SJSA1 (cell line): ENCODE measurements at places on chromosomes 3 and 15.
A peak's percentile ranks its signal among the peaks of the same experiment; 100 is the strongest.

DNA sequence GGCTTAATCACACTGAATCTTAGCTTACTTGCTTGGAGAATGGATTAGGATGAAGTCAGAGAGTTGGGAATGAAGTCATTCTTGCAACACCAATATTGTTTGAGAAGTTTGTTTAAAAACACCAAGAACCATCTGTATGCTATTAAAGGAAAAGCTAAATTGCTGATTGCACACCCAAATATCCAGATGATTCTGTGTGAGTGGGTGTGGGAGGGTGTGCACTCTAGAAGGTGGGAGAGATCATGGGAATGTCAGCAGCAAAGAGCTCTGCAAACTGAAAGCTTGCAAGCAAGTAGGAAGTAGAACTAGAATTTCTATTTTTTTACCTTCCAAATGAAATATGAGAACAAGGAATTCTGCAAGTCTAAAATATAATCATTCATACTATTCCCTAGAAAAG is 364.9 kb downstream of the NR2F2 start:
- no peak for DNase-seq

DNA sequence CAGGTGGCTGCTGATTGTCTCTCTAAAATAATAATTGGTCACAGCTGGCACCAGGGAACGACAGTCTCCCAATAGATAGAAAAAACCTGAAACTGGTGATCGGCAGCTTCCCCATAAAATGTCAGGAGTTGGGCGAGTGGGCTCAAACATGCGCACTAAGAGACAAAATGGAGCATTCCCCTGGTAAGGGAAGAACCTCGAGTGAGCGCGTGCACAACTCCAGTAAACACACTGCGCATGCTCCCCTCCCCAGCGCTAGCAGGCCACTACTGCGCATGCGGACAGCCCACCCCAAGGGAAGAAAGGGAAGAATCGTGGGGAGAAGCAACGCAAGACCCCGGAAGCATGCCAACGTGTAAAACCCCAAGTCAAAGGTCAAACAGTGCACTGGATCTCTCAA is 7.7 kb upstream of the STARD5 start:
- no peak for DNase-seq

DNA sequence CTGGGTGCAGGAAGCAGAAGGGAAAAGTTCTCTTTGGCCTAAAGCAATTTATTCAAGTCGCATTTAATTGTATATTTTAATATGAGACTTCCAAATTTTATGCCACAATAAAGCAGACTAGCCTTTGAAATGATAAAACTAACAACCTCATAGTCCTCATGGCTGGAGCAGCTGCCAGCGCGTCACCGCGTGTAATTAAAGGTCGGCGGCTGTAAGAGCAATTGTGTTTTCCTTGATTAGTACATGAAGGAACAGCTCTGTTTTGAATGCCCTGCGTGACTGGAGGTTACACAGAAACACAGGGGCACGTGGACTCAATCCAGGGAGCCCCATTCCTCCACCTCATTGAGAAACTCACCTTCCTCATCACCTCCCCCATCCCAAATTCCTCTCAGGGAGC is 10.1 kb upstream of the LRRC15 start:
- DNase-seq, result no peak

DNA sequence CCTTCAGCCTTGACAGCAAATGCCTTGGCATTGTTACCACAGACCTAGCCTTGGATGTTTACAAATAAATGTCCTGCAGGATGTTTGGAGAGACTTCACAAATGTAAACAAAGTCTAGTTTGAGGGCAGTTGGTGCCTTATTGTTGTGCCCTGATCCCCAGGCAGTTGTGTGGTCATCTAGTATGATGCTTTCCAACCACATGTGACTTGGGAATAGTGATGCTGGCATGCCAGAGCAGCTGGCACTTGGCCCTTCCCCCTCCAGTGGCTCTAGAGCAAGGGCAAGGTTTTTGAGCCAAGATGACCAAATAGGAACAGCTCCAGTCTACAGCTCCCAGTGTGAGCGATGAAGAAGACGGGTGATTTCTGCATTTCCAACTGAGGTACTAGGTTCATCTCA is 258.2 kb downstream of the ADAMTS17 start:
- DNase-seq, result peak; percentile 13

GRCh38 chr3:43906849-43907507 is 216.2 kb downstream of the ABHD5 start:
- DNase-seq, result no peak

DNA sequence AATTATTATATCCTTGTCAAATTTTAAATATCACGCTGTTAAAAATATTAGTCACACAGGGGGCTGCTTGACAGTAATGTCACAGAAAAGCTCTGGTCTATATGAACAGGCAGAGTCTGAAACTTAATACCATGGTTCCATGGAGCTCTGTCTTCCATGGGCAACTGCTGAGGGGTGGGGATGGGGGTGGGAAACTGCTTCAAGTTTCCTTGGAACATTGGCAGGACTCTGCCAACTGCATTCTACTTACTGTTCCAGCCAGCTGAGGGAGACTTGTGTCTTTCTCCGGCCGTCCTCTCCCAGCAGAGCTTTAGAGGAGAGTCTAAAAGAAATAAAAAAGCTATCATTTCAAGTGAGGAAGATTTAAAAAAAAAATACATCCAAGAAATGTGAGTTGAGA is 348.7 kb downstream of the ZIC1 start:
- no peak for DNase-seq

DNA sequence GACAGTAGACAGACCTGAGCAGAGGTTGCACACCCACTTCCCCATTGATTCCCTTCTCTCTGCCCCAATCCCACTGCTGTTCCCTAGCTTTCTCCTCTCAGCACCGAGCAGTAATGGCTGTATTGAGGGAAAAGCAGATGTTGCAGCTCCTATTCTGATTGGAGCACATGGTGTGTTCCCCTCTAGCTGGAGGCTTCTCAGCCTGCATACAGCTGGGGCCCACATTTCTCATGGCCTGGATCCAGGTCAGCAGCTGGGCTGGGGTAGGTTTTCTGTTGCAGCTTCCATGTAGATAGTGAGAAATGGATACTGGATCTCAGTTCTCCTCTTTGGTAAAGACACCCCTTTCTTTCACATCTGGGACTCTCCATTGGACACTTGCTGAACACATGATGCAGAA is 50.1 kb downstream of the RYR3 start:
- no peak for DNase-seq

GRCh38 chr3:159824333-159824732 is 164.3 kb upstream of the IL12A start:
- DNase-seq, result peak; percentile 62

DNA sequence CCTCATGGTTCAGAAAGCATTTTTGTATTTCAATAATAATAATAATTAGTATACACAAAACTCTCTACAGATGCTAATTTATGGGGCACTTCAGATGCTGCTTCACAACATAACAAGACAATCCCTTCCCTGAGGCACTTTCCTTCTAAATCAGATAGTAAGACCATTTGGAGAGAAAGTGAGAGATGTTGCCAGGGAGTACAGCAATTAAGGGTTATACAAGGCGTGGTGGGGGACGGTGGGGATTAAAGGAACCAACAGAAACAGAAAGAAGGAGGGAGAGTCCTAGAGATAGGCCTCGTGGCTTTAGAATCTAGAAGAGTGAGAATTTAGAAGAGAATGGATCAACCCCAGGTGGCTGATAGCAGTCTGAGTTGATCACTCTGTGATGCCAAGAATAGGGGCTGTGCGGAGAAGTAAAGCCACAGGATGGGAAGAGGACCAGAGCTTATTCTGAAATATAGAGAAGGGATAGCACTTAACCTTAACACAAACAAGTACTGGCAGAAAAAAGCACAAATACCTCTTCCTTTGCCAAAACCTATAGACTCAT is 76.9 kb downstream of the ETFA start:
- no peak for DNase-seq

GRCh38 chr3:133058831-133059230 is 20.6 kb downstream of the TMEM108 start:
- no peak for DNase-seq

DNA sequence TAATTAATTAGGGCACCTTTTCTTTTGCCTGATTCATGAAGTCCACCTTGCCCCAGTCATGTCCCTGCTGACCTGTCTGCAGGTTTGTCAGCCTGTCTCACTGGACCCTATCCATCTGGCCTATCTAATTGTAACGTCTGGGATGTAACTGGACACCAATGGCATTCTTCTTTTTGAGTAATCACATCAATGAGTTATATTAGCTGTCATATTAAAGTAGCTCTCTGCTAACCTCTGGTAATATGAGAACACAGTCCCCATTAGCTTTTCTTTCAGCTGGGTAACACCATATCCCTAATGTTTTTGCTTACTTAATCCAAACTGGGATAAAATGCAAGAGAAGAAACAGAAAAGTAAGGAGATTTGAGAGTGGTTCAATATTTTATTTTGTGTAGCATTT is 166.2 kb upstream of the VEPH1 start:
- no peak for DNase-seq

GRCh38 chr3:184976-185375 is 11.6 kb upstream of the CHL1 start:
- DNase-seq, result no peak

DNA sequence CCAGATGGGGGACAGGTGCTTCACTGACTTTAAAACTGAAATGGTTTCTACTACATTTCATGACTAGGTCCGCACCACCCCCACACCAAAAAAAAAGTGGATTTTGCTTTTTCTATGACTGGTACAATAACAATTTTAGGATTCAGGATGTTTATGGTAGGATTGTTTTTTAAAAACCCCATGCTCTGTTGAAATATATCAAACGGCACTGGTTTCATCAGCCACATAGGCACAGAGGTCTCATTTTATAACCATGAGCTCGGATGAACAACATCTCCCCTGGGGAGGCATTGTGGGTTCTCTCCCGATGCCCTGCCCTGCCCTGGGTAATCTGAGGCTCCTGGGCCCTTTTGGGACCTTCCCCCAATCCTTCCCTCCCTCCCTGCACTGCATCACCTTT is 202.7 kb upstream of the KBTBD8 start:
- DNase-seq, result no peak

- DNase-seq, result no peak
These were observed 72.9 kb downstream of the CLASP2 start for GRCh38 chr3:33645060-33645647.

- no peak for DNase-seq
These were observed 51.7 kb downstream of the TAFA4 start for GRCh38 chr3:68880632-68881031.

DNA sequence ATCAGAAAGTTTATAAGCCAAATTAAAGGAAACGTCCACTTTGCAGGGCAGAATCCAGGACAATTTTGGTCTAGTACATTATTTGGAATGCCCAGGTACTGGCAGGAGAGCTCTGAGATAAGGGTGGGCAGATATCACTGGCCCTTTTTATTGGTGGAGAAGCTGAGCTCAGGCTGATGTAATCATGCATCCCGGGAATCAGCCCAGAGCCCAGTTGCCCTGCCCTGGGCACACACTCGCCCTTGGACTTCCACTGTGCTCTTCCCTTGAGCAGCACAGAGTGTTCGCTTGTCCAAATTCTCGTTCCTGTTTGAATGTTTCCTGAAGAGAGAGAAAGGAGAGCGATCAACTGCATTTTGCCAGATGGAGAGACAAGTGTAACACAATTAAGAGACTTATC is 3.7 kb downstream of the AQP9 start:
- no peak for DNase-seq

DNA sequence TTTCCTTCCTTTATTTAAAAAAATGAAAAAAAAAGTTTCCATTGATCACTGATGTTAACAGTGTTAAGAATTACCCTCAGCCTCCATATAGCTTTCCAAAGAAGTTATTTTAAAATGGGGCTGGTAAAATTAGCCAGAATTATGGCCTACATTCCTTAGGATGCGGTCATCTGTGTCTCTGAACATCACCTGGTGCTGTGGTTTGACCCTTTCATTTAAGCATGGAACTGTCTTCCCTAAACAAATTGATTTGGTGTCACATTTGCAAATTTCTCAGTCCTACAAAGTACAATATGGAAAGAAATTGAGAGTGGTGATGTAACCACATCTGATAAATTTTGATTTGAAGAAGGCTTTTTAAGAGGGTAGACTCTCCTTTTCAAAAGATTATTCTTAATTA is 40.3 kb upstream of the ZPLD1 start:
- no peak for DNase-seq

- DNase-seq, result no peak
These were observed 12.8 kb upstream of the MTMR10 start for GRCh38 chr15:31004220-31004733.

DNA sequence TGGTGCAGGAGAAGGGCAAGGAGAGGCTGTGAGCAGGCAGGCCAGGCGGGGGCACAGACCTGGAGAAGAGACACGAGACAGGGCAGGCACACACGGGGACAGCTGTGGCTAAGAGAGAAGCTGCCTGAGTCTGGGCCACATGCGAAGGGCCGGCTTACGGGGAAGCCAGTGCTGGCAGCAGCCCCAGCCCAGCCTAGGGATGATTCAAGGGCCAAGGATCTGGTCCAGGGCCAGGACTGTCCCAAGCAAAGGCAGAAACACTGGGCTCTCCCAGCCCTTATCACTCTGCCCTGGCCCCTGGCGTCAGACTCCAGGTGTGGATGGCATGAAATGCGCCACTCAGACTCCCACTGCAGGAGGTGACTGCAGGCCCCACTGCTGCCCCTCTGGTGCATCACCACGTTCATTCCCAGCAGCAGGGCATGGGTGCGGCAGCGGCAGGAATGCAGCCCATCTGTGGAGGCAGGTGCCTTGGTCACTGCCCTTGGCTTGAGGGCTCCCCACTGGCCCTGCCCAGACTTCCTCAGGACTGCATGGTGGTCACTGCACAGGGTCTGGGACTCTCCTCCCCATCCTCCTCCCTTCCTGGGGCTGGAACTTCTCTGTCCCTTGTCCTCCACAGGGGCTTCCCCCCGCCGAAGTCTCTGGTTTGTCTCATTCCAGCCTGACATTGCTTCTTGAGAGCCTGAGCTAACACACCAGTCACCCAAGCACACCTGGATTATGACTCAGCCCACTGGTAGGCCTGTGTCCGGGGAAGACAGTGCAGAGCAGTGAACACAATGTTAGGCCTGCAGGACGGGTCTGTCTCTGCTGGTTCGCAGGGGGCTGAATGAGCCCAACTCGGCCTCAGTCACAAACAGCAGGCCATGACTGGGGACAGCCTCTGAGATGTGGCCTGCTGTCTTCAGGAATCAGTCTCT is 69.3 kb downstream of the TBC1D2B start:
- no peak for DNase-seq

- no peak for DNase-seq
These were observed 85.9 kb downstream of the NCEH1 start for GRCh38 chr3:172624999-172625398.

- DNase-seq, result peak; percentile 76
These were observed at the start of gene GXYLT2 for GRCh38 chr3:72887705-72888545. Gene GXYLT2 (plus strand): TSS chr3:72888046. CDS start chr3:72888234, 188 bp downstream.

GRCh38 chr3:192831111-192831644 is 86.5 kb downstream of the MB21D2 start:
- peak; percentile 71 for DNase-seq

- DNase-seq, result no peak
These were observed 43.5 kb upstream of the ALCAM start for GRCh38 chr3:105323274-105323599.

GRCh38 chr3:10697918-10698317 is 118.1 kb upstream of the SLC6A11 start:
- DNase-seq, result no peak

DNA sequence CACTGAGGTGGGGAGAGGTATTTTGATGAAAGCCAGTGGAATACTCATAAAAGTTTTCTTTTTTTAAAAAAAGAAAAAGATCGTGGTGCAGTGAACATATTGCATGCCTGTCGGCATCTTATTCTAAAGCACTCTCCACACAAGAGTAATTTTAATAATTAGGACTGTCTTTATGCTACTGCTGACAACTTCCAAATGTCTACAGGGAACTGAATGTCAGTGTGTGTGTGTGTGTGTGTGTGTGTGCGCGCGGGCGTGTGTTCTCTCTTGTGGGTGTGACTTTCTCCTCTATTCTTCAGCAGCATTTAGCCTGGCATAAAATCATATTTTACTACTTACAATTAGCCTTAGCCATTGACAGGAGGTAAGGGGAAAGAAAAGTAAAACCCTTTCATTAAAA is 268.5 kb downstream of the C3orf38 start:
- DNase-seq, result no peak
